Stimulated activated CD4-positive, alpha-beta T cell treated with anti-CD3 and anti-CD28 coated beads, Interleukin-1b, Interleukin-23, amount 100 ng/mL, for 48 hours (primary cell): ENCODE measurements at places on chromosomes 11 and 22.
A peak's percentile ranks its signal among the peaks of the same experiment; 100 is the strongest.

DNA sequence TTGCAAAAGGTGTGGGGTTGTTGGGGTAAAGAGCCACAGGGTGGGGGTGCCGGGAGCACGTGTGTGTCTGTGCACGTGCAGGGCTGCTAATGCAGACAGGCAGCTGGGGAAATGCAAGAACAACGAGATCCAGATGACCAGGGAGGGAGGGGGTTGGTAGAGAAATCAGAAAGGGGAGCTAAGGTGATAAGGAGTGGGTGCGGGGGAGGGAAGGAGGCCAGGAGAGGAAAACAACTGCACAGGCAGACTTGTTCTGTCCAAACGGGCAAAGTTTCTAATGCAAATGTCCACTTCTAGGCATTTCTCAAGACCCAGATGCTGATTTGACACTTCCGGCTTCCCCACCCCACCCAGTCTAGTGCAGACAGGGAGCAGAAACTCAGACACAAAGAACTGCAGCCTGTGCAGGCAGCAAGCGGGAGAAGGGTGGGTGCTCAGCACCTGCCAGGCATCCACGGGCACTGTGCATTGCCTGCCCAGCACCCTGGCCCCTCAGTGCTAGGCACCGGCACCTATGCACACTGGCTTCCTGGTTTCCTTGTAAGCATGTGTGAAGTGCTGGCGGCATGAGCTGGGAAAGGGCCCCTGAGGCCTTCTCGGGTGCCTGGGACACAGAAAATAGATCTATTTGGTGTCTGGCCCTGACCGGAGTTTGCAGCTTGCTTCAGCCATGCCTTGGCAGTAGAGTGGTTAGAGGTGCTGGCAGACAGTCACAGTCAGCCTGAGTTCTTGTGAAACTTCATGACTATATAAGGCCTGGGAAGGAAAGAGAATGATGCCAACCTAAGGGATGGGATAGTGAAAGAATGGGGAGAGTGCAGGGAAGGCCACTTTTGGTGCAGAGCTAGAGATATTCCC lies 220.1 kb upstream of the SORL1-AS1 start:
- no peak for DNase-seq

DNA sequence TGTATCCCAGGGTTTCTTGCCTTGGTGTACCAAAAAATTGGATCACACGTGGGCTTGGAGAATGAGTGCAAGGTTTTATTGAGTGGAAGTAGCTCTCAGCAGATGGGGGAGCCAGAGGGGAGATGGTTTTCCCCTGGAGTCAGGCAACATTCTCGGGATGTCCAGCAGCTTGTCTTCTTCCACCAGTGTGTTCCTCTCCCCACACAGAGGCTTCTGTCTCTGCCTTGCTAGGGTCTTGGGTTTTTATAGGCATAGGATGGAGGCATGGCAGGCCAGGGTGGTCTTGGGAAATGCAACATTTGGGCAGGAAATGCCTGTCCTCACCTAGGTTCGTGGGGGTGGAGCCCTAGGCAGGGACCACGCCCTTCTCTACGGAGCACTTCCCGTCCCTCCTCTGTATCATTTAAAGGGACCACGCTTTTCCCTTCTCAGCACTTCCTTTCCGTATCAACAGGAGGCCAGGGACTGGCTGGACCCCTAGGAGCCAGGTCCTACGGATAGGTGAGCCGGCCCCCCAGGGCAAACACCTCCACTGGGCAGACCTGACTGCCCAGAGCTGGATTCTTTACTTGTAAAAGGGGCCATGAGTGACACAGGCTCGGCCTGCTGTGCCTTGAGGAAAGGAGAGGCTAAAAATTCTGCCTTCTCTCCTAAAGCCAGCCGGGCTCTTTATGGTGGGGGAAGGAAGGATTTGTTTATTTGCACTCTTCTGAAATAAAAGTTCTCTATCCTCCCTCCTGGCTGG lies 55.3 kb upstream of the CCDC188 start:
- DNase-seq = peak; percentile 63

- DNase-seq = no peak
Measured at GRCh38 chr11:16001899-16002426, 354.4 kb downstream of the SOX6 start.

GRCh38 chr11:134565343-134565891 lies 153.4 kb upstream of the B3GAT1 start:
- DNase-seq = no peak

DNA sequence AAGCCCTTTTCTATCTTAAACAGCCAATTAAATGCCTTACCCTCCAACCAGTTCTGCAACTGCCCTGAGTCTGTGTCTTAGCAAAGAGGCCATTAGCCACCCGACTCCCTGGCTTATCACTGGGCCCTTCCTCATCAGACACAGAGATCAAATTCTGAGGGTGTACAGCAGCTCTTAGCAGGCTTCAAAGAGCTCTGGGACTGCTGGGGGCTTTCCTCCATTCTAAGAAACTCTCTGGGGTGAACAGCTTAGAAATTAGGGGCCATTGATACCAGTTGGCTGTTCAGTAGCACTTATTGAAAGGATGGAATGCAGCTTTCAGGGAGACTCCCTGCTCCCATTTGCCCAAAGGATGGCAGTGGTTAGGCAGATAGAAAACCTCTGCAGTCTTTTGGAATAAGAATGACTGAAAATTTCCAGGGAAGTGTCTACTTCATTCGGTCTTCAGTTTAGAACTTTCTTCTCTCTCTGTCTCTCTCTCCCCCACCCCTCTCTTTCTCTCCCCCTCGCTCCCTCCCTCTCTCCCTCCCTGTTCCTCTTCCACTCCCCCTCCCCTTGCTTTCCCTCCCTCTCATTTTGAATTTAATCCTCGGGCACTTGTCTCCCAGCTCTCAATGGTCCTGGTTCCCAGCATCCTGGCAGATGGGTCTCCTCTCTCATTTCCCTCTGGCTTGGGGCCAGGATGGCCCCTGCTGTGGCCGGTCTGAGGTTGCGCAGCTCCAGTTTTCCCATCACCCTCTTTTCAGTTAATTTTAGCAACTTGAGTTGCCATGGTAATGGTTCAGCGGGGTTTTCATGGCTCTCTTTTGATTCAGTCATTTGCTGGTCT lies 76.4 kb downstream of the COMMD9 start:
- no peak for DNase-seq

DNA sequence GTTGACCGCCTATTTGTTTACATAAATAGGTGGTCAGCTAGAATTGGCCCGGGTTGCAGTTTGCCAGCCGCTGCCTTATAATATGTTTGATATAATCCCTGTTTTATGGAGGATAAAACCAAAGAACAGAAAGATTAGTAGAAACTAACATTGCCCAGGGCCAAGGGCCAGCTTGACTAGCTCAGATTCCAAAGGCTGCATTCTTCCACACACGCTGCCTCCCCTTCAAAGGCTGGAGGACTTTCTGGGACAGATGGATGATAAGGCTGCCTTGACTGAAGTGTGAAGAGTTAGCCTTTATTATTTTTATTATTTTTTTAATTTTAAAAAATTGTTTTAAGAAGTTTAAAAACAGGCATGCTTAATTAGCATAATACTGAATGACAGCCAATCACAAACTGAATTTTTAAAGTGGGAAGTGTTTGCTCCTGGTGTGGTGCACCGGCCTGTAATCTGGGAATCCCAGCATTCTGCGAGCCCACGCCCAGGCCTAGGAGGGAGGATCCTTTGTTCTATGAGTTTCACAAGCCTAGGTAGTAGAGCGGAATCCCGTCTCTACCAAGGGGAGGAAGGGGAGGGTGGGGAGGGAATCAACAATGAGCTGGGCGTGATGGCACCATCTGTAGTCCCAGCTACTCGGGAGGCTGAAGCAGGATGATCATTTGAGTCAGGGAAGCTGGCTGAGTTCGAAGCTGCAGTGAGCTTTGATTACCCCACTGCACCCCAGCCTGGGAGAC lies 114.9 kb downstream of the NAV2 start:
- no peak for DNase-seq

DNA sequence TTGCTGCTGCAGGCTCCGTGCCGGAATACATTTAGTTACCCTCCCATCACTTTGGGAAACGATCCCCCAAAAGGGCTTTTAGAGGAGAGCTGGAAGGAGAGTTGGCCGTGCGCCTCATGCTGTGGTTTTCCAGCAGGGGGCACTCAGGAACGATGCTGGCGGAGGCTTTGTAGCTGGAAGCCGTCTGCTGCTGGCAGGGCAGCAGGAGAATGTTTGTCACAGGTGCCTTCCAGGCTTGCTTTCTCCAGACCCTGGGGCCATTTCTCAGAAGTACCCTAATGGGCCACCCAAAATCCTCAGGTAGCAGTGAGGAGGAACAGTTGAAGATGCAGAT lies 30.0 kb upstream of the CABP7 start:
- peak; percentile 36 for DNase-seq

GRCh38 chr11:77154381-77155081 lies 26.5 kb downstream of the MYO7A start:
- DNase-seq = no peak

DNA sequence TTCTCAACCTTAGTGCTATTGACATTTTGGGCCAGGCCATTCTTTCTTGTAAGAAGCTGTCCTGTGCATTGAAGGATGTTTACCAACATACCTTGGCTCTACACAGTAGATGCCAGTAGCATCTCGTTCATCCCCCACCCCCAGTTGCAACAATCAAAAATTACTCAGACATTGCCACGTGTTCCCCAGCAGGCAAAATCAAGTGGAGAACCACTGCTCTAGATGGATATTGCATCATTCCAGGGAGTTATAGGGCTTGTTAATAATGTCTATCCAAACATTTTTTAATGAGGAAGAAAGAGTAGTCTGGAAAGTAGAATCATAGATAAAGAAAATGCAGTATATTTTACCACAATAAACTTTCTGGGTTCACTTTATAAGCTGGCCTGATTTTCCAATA lies 64.1 kb downstream of the PRMT3 start:
- no peak for DNase-seq

GRCh38 chr22:27175021-27175838 lies 517.8 kb downstream of the MIAT start:
- DNase-seq = no peak

DNA sequence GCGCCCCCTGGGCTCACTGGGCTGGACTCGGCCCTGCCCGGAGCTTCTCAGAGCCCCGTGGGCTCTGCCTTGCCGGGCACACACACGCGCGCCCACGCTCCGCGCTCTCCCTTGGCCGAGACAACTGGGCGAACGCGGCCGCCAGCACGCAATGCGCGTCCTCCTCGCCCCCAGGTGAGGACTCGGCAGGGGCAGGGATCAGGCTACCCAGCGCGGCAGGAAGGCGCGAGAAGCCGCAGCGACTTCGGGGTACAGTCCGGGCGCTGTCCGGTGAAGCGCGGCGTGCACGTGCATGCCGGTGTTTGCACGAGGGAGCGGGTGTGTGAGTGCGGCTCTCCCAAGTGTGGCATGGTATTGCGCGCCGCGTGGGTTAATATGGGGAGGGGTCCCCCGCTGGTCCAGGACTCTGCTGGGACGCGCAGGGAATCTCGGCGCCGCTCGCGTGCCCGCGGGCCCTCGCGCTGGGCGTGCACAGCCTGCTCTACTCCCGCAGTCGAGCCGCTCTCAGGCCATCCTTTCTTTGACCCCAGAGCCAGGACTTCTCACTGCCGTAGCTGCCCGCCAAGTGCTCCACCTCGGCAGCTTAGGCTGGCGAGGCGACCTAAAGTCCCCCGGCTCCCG lies 5.4 kb downstream of the WNT7B start:
- no peak for DNase-seq

GRCh38 chr11:71990701-71991100 lies 8.0 kb upstream of the IL18BP start:
- no peak for DNase-seq

- DNase-seq = no peak
Measured at GRCh38 chr11:130103296-130103814, 33.7 kb downstream of the APLP2 start.

DNA sequence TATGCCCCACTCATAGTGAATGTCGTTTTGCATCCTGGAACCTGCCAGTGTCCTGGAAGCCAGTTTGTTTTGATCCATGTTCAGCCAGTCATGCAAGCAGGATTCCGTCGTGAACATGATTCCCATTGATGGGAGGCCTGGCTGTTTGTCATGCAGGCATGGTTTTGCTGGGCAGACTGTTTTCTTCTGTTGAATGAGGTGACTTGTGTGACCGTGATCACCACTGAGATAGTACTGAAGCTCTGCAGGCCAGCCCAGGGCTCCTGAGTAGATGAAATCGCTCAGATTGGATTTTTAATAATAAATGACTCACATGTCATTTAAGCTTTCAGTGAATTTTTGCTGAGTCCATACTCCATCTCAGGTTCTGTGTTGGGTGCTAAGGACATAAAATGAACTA lies 117.8 kb downstream of the PDE2A start:
- no peak for DNase-seq

- DNase-seq = no peak
Measured at GRCh38 chr11:121376130-121376529, 76.0 kb upstream of the SORL1 start.

DNA sequence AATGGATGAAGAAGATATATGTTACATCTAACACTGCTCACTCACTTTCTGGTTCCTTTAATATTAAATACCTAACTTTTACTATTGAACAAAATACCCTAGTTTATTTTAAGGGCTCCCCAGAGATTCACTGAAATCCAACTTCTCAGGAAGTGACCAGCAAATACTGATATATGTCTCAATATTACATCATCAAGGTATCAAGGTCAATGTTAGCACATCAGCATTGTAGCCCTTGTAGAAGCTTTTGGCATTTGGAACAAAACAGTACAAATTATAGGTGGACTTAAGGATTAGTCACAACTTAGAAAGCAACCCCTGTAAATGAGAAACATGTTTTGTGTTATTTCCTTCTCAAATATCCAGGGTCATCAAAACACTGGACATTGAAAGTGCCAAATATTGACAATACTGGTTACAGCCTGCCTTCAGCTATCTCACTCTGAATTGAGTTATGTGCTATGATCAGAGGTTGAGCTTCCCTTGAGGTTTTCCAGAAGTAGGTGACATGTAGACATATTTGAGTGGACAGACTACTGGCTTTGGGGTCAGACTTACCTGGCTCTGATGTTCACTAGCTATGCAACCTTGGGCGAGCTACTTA lies 1.9 kb upstream of the ATL3 start:
- no peak for DNase-seq

DNA sequence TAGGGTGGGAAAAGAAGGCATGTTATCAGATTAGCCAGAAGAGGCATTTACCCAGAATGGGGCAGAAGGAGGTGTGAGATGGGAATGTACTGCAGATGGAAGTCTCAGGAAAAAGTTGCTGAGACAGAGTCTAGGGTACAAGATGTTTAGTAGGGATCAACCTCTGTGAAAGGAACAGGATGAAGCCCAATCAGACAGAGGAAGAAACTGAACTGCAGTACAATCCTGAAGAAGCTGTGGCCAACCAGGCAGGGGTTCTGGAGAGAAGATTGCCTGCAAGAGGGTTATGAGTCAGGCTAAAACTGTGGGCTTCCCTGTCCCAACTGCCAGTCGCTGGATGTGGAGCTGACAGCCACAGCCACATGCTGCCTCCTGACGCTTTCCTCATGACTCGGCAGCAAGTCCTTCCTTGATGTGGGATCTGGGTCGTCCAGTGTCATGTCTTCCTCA lies 64.0 kb downstream of the CWC15 start:
- no peak for DNase-seq

GRCh38 chr11:3074912-3075589 lies 17.8 kb upstream of the CARS1 start:
- DNase-seq = no peak

GRCh38 chr11:35321111-35321510 lies 98.2 kb downstream of the SLC1A2 start:
- no peak for DNase-seq

DNA sequence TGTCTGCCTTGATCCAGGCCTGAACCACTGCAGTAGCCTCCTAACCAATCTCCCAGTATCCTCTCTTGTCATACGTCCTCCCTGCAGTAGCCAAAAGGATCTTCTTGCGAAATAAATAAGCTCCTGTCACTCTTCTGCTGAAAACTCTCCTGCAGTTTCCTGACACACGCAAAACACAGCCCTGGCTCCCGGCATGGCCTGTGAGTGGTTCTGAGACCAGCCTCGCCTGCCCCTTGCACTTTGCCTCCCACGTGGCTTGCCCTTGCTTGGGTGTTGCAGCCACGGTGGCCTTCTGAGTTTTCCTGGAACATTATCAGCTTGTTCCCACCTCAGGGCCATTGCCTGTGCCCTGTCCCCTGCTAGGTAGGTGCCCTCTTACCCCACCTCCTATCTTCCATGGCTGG lies 7.2 kb downstream of the ZC3H7B start:
- no peak for DNase-seq
